Choroid plexus epithelial cell (primary cell): ENCODE measurements at places on chromosomes 11 and 22.

- peak; percentile 89 for DNase-seq
These were observed 31.5 kb downstream of the KIAA0930 start for GRCh38 chr22:45208993-45209838.

DNA sequence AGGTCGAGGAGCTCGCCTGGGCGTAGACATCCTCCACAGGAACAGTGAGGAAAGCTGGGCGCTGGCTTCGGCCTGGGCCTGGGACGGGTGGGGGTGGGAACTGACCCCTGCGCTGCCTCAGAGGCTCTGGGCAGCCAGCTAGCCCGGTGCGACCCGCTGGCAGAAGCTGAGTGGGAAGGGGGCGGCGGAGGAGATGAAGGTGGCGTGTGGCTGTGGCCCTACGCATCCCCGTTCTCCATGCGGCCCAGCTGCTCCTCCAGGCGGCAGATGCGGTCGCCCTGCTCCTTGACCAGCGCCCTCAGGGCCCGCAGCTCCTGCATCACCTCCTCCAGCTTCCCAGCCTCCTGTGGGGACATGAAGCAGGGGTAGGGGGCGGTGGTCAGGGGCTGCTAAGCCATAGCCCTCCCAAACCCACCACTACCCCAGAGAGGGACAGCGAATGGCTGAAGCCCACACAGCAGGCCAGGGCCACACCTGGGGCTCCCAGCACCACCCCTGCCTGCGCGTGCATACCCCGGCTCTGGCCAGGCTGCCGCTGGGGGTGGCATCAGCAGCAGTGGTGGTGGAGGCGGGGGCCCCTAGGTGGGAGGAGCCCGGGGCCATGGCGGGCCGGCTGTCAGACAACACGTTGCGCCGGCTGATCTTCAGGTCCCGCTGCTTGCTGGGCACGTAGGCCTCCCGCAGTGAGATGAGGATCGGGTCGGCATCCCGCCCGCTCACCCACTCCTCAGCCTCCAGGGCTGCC is 848 bp upstream of the PTPRCAP start:
- no peak for DNase-seq

GRCh38 chr11:43880640-43881159 is at the start of gene ALKBH3:
Gene ALKBH3 (plus strand): TSS chr11:43880831. CDS start chr11:43882653, 1,822 bp downstream.
- DNase-seq = peak; percentile 97

- peak; percentile 90 for DNase-seq
These were observed at the start of gene TRABD for GRCh38 chr22:50185375-50186087. Gene TRABD (plus strand): TSS chr22:50185913. CDS start chr22:50193061, 7,148 bp downstream.

GRCh38 chr22:46149512-46150033 is 753 bp upstream of the PPARA start:
- no peak for DNase-seq

- DNase-seq = no peak
These were observed 65.1 kb downstream of the PRMT3 start for GRCh38 chr11:20452585-20452984.

DNA sequence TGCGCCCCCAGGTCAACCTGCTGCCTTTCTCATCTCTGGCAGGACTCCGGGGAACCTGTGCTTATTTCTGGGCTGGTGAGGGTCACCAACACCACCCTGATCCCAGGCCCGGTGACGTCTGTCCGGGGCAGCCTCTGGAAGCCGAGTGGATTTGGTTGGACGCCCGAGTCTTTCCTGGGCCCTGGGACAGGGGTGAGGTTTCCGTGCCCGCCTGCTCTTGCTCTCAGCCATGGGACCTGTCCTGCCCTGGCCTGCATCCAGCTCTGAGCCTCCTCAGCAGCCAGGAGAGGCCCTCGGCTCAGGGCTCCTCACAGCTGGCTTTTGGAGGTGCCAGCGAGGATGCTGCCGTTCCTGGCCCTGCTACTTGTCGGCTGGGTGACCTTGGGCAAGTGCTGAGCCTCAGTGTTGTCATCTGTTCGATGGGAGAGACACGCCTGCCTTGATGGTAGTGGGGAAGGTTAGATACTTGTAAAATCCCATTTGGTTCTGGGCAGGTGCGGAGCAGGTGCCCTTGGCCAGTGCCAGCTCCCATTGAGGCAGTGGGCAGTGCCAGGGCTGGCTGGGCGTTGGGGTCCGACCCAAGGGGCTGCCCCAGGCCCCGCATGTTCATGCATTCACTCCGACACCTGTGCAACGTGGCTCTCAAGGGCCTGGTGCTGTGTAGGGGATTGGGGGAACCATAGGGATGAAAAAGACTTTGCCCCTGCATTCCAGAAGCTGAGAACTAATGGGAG is 58.9 kb upstream of the THY1 start:
- no peak for DNase-seq

GRCh38 chr22:49025791-49026493 is 801.7 kb downstream of the BRD1 start:
- no peak for DNase-seq

GRCh38 chr22:32348031-32348611 is 9.5 kb upstream of the RFPL3 start:
- no peak for DNase-seq

GRCh38 chr11:124745835-124746620 is 6.0 kb downstream of the VSIG2 start:
- DNase-seq = no peak

DNA sequence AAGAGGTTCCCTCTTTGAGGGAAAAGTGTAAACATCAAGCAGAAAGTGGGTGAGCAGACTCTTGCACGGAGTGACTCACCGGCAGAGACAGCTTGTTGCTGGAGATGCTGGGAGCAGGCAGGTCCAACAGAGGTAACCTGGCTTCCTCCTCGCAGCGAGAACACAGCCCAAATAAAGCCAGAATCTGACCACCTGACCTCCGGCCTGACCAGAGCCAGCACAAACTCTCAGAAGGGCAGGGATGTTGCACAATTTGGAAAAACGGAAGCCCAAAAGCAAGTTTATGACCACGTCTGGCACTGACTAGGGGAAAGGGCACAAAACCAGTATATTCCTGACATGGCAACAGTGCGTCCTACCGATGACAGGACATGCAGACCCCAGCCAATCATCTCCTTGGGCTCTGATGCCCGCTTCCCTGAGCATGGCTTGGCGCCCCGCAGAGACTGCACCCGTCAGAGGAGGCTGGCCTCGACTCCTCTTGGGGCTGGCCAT is 5.4 kb downstream of the SMCO4 start:
- DNase-seq = peak; percentile 58

GRCh38 chr11:93512073-93512475 is 31.1 kb downstream of the SMCO4 start:
- DNase-seq = no peak

DNA sequence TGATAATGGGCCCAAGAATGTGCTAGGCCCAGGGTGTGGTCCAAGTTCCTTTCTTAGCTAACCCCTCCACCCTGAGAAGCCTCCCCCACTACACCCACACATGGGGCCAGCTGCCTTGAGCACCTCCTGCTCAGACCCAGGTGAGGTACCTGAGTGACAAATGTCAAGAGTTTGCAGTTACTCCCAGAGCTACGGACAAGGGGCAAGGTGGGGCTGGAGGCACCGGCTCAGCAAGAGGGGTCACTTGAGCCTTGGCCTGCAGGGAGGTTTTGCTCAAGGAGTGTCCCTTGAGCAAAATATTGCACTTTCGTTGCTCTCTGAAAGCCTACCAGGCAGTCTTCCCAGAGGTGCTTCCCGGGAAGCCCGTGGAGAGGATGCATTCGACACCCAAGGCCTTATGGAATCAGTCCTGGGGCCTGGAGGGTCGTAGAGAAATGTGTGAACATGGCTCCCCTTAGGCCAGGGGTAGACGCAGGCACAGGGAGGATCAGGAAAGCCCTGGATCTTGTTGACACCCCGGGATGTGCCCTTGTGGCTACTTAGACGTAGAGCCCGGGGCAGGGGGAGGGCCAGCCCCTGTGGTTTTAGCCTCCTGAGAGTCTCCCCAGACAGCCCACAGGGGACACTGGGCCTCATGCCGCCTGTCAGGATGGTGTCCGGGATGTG is 114.2 kb downstream of the KCNQ1 start:
- no peak for DNase-seq

GRCh38 chr11:67347964-67348749 is 5.2 kb downstream of the POLD4 start:
- DNase-seq = peak; percentile 76

- no peak for DNase-seq
These were observed 2.6 kb upstream of the ME3 start for GRCh38 chr11:86675017-86675416.

GRCh38 chr11:119602745-119603373 is 126.1 kb downstream of the NECTIN1 start:
- DNase-seq = no peak

GRCh38 chr11:2890466-2891294 is 5.1 kb upstream of the CDKN1C start:
- DNase-seq = peak; percentile 67

GRCh38 chr11:112744041-112744440 is 217.2 kb upstream of the NCAM1 start:
- DNase-seq = no peak

GRCh38 chr11:120219232-120219937 is 8.6 kb downstream of the OAF start:
- DNase-seq = no peak

DNA sequence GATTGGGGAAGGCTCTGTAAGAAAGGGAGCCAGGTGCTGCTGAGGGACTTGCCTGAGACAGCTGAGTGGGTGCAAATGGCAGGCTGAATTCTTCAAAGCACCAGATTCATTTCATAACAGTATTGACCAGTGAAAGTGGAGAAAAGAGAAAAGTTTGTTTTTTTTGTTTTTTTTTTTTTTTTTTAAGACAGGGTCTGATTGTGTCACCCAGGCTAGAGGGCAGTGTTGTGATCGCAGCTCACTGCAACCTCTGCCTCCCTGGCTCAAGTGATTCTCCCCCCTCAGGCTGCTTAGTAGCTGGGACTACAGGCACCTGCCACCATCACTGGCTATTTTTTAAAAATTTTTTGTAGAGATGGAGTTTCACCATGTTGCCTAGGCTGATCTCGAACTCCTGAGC is 494.0 kb downstream of the MIAT start:
- no peak for DNase-seq

- DNase-seq = no peak
These were observed 47.0 kb upstream of the ADORA2A start for GRCh38 chr22:24380220-24380904.

DNA sequence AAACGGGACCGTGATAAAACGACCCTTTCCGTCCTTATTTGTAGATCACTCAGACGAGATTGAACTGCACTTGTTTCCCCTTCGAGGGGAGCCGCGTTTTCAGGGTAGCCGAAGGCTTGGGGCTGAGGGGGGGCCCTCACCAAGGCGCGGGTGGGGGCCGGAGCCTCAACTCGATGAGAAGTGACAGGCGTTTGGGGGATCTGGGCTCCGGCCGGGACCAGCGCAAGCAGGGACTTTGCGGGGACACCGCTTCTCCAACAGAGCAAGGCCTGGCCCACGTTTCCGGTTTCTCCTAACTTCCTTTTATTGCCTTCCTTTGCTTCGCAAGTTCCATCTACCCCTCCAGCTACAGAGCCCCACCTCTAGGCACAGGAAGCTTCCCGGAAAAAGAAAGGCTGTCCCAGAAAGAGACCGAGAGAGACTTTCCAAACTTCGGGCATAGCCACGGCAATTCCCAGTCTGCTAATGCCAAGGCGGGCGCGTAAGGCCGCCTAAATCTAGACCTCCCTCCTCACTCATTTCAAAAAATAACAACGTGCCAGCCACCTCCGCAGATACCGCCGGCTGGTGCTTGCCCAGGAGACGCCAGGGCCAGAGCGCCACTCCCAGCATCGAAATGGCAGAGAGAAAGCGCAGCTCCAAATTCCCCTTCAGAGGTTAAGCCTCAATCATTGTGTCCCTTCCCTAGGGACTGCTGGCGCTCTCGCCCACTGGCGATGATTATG is 6.6 kb downstream of the PAX6 start:
- DNase-seq = no peak

GRCh38 chr11:44229098-44229497 is 80.8 kb downstream of the ALX4 start:
- no peak for DNase-seq

DNA sequence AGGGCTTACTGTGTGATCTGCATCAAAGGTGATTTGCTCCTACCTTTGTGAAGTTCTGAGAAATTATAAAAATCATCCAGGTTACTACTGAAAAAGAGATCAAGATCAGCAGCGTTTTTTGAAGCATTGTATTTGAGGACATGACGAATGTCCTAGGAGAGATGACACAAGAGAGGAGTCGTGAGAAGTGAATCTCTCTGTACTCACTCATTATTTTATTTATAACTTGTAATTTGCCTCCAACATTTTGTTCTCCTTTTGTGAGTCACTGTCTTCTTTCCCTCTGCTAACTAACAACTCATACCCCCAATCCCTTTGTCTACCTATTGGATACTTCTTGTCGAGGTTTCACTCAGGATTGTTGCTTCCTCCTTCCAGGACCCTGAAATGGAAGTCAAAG is 8.6 kb downstream of the NXPE1 start:
- DNase-seq = no peak
